ENCODE measurements at places on chromosomes 2 and 18.
A peak's percentile ranks its signal among the peaks of the same experiment; 100 is the strongest.

GRCh38 chr18:23085066-23085465 is 50.2 kb upstream of the CABLES1 start:
- DNase-seq, result no peak

GRCh38 chr2:114265261-114265660 is 177.2 kb upstream of the DPP10 start:
- no peak for DNase-seq

- DNase-seq, result no peak
Observed at GRCh38 chr2:76980067-76980787, 541.9 kb downstream of the LRRTM4 start.

DNA sequence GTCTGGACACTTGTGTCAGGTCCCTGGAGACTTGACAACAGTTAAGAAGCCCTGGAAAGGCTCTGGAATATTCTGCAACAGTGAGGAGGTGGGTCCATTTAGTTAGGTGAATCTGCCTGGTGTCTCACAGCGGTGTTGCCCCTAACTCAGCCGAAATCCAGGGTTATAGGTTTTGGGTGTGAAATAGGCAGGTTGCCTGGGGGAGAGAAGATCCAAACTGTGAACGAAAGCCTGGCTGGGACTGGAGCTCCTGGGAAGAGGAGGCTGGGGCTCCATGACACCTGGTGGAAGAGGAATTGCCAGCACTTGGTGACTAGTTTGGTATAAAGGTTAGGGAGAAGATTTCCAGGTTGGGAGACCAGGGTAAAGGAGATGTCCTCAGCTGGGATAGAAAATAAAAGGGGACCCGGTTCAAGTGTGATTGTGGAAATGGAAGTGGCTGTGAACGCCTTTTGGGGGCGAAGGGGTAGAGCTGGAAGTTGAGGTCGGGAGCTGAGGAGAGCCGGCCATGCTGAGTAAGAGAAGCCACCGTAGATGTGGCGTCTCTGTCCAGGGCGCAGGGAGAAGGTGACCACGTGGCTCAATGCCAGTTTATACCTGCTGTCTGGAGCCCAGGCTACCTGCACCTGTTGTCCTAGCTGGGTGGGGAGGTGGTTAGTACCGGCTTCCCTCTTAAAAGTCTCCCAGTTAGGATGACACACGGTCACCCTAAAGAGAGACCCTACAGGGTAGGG is 3.0 kb upstream of the GAREM2 start:
- DNase-seq, result no peak

- DNase-seq, result no peak
Observed at GRCh38 chr18:75439348-75439747, 11.8 kb upstream of the SMIM21 start.

GRCh38 chr18:4412286-4412685 is 42.8 kb downstream of the DLGAP1 start:
- DNase-seq, result no peak

DNA sequence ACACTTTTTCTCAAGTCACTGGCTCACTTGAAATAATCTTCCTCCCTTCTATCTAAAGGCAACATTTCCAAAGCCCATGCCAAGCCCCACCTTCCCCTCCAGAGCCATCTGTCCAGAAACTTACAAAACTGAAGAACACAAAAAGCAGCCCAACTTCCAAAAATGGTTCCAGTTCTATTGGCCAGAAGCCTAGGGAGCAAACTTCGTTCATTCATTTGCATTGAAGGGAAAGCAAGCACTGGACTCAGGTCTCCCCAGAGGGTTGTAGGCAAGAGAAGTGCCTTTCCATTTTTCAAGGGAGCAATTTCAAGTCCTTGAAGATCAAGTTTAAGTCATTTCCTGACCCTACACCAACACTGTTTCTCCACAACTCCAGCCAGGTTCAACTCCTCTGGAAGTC is 585.0 kb downstream of the BCL11A start:
- DNase-seq, result no peak

- DNase-seq, result no peak
Observed at GRCh38 chr2:109176928-109177327, 47.9 kb downstream of the SH3RF3 start.

- peak; percentile 99 for DNase-seq
Observed at GRCh38 chr2:64523666-64524603, at the start of gene AFTPH. AFTPH (plus strand) TSS chr2:64524328; CDS start chr2:64551475, 27,147 bp downstream.

DNA sequence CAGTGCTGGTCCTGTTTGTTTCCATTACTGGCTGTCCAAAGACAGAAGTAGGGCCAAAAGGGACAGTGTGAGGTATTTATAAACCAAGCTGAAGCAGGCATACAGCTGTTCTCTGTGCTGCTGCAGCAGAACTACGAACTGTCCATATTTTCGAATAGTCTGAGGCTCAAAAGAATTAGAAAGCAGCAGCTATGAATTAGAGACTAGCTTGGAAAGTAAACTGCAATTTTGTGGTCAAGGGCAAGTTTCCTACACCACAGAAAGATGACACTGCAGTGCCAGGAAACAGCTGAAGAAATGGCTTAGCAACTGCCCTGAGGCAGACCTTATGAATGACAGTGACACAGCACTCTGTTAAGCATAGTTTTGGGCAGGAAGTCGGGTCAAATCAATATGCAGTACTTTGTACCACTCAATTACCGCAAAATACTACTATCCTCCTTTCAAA is 125.3 kb downstream of the TMEM131 start:
- DNase-seq, result no peak

DNA sequence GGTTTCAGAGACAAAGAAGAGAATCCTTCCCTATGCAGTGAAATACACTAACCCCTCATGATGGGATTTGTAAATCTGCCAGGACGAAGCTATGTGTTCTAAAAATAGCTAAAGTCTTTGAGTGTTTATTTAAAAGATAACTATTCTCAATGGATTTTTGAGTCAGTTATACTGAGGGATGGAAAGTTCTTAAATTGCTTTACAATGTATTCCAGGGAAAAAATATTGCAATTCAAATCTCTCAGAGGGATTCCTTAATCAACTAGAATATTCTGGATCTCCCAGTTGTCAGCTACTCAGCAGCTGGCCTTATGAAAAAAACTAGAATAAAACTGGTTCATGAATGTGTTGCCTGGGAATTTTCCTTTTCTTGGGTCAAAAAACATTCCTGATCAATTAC is 312.4 kb downstream of the PLCL1 start:
- DNase-seq, result no peak

- no peak for DNase-seq
Observed at GRCh38 chr2:142286618-142287017, 155.8 kb upstream of the LRP1B start.

DNA sequence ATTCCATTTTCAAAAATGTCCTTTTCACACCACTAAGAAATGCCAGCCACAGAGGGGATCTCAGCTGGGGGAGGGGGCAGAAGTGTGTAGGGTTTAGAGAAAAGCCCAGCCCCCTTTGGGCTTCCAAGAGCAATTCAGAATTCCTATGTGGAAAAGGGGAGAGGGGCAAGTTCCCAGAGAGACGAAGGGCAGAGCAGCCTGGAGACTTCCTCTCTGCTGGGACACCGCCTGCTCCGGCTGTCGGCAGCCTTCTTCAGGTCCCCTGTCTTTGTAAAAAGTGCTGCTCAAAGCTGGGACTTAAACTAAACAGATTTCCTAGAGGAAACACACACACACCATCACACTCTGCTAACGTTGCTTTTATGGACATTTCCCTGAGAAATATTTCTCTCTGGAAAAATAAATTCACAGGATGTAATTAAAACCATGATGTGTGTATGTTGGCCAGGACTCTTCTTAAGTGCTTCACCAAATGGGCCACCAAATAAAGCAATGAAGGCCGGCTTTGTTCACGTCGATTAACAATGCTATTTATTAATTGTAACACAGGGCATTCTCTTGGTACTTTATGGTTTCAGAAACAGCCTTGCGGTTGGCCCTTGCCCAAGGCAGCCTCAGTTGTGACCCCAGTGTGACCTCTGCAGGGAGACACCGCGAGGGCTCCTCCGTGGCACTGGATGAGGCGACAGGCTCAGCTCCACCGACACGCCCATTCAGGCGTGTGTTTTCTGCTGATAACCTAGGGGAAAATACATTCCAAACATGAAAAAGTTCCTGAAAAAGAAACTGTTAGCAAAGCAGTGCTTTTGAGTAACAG is 5.6 kb upstream of the ASB1 start:
- no peak for DNase-seq

- DNase-seq, result no peak
Observed at GRCh38 chr2:168559187-168559586, 103.1 kb downstream of the CERS6 start.

GRCh38 chr2:79855264-79856006 is 342.6 kb downstream of the CTNNA2 start:
- DNase-seq, result no peak

DNA sequence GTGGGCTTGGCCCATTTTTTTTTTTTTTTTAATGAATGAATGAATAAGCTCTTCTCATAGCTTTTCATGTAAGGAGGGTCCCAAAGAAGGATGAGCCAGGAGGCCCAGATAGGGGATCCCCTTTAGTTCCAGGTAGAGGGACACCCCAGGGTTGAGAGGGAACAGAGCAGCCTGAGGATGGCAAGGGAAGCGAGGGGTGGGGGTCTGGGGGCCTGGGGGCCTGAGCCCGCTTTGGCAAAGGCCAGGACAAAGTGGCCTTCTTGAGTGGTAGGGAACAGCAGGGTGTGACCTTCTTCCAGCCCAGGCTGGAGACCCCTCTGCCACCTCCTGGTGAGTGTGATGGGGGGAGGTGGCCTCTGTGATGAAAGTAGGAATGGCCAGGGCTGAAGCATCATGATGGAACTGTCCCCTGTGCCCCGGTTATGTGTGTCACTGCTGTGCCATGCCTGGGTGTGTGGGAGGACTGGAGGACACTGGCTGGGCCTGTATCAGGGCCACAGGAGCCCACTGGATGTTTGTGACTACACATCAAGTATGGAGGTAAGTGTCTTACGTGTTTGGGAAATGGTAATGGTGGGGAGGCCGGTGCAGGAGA is 263.5 kb upstream of the HDAC4 start:
- no peak for DNase-seq

- no peak for DNase-seq
Observed at GRCh38 chr2:160165996-160166395, 34.1 kb downstream of the ITGB6 start.

DNA sequence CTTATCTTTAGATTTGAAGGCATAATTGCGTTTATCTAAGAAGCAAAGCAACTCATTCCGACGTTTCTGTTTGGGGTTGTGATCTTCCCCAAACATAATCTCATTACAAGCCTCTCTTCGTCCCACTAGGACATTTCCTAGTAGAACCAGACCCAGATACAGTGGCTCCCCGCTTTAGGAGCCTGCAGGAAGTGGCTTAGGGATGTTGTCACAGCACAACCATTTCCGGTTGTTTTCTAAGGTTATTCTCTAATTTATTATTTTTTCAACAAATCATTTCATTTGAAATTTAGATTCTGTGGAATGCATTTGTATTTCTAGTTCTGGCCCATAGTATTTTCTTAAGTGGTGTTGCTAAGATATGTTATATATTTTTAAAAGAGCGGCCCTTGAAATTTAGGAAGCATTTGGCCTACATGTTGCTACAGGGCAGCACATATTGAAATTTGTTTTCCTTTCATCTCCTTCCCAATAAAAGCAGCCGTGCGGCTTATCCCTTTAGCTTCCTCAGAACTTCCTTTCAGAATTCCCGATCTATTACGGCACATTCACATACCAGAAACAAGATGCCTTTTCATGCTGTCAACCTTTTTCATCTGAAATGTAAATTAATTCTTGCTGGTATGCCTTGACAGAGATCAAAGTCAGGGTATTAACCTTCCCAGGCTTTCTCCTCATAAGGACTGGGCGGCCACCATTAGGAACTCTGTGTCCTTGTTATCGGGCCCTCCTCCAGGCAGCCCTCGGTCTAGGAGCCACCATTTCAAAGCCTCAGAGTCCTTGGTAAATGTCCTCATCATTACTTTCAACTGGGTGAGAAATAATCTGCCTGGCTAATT is 210.9 kb upstream of the SP5 start:
- DNase-seq, result no peak

DNA sequence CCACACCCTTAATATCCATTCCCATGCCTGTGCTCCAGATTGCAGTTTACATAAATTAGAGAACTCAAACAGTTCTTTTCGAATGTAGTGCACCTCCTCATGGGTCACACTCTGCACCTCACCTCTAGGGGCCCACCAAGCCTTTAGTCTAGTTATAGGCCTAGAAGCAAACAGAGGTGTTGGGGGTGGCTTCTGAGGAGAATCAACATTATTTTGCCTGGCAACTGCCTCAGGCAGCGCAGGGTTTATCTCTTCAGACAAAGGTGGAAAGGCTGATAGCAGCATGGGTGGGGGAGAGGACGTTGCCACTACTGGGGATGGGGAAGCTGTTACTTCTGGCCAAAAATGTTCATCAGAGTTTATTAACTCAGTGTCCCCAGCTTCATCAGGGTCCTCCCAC is 5.0 kb upstream of the GYPC start:
- no peak for DNase-seq

DNA sequence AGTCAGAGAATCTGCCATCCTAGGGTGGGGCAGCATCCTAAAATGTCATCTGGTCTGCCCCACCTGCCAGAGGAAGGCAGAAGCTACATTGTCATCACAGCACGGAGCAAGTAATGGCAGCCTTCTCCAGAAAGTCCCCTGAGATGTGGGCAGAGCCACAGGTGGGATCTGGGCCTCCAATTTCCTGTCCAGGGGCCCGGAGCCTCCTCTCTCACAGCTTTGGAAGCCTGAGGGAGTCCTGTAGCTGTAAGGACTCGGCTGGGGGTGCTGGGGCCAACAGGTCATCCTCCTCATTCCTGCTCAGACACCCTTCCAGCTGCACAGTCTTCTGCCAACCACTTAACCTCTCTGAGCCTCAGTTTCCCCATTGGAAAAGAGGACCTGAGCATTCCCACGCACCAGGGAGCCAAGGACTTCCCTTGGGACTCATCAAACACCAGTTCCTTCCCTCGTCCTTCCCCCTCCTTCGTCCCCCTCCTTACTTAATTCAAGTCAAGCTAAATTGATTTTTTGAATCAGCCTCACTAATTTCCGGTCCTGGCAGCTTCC is 48.6 kb upstream of the ID2 start:
- no peak for DNase-seq

DNA sequence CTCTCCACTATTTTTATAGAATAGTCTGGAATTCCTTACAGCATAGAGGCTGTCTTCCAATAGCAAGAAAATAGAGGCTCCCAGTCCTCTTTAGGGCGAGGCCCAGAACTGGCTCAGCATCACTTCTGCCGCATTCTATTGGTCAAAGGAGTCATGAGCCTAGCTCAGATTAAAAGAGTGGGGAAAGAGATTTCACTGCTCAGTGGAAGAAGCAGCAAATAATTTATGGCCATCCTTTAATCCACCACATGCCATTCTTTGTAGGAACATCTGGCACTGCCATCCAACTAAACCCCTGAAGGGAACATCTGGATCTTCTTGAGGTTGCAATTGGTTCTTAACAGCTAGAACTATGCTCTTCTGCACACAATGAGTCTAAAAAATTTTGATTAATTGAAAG is 43.4 kb upstream of the NEUROD1 start:
- no peak for DNase-seq

DNA sequence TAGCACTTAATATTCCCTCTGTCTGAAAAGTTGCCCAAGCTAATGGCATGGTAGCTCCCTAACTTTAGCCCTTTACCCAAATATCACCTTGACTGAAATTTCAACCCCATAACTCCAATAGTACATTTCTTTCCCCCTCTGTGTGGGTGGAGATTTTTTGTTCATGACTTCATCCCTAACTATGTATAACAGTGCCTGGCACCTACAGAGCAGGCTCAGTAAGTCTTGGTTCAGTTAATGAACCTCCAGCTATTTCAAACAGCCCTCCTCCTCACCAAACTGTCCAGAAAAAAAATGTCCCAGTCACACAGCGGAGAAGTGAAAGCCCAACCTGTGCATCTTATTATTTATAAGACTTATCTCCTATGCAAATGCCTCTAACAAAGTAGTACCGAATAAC is 18.6 kb downstream of the BUB1 start:
- no peak for DNase-seq

Measured in activated CD8-positive, alpha-beta memory T cell treated with anti-CD3 and anti-CD28 coated beads for 1 hour (primary cell).